GM20000 (cell line): ENCODE measurements at places on chromosomes 7 and 10.

DNA sequence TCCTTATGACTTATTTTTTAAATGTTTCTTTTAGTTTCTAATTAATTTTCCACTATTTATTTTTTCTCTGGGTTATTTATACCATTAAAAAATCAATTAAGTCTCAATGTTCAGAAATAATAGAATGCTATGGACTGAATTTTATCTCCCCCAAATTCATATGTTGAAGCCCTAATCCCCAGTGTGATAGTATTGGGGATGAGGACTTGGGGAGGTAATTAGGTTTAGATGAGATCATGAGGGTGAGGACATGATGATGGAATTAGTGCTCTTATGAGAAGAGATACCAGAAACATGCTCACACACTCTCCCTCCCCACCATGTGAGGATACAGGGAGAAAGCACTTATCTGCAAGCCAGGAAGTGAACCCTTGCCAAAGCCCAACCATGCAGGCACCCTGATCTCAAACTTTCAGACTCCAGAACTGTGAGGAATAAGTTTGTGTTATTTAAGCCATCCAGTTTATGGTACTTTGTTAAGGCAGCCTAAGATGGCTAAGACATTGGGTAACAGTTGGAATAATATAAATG, 202.6 kb downstream of the MDFIC start:
- no peak for DNase-seq

- DNase-seq, result no peak
These were observed 1115.7 kb upstream of the C7orf33 start for GRCh38 chr7:147474862-147475261.

- peak; percentile 74 for DNase-seq
These were observed 936 bp downstream of the IGF2BP3 start for GRCh38 chr7:23469150-23469960.

DNA sequence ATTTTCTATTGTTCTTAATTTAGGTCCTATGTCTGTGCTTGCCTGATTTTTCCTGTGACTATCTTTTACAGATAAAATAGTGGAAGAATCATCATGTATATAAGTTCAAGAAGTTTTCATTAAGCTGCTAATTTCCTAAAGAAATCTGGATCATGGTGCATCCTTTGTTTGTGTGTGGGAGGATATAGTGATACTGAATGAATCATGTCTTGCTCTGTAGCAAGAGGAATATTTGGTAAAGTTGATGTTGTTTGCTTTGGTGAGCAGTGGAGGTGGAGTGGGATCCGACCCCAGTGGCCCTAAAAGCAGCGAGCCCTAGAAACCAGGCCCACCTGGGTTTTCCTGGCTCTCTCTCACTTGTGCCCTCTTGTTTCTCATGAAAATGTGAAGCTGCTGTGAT, 83.7 kb downstream of the CCNY start:
- DNase-seq, result no peak

DNA sequence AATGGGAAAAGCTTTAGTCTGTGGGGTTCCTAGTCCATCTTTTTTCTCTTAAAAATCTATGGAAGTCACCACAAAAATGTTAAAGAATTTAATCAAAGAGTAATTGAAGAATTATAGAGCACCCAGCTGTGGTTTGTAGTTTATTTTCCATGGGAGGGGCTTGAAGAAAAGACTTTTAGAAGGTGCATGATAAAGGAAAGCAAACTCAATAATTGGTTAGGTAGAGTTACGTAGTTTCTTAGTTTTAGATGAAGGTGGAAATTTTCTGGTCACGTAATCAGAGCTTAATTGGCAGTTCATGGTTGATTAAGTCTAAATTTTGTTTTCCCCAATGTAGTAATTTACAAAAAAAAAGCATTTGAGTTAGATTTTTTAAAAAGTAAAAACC, 724 bp downstream of the ZNF107 start:
- no peak for DNase-seq

GRCh38 chr7:100632951-100633717, 8.2 kb downstream of the TFR2 start:
- peak; percentile 88 for DNase-seq

DNA sequence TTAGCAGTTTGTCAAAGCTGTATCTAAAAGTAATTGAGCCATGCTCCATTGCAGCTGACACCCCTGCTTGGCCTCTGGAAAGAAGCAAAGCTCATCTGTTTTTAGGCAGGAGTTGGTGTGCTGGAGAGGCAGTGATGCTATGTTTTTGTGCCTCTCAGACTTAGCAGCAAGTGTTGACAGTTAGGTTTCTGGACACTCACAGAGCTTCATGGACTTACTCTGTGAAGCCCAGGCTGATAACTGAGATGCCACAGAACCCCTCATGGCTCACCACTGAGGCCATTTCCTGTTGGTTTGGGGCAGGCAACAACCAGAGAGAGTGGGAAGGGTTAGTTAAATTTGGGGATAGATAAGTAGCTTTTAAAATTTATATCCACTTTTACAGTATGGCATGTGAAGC, 59.8 kb downstream of the BTAF1 start:
- no peak for DNase-seq

- peak; percentile 44 for DNase-seq
These were observed 44.2 kb upstream of the GGCT start for GRCh38 chr7:30548845-30549244.

GRCh38 chr7:85336086-85336485, 149.2 kb upstream of the SEMA3D start:
- no peak for DNase-seq

DNA sequence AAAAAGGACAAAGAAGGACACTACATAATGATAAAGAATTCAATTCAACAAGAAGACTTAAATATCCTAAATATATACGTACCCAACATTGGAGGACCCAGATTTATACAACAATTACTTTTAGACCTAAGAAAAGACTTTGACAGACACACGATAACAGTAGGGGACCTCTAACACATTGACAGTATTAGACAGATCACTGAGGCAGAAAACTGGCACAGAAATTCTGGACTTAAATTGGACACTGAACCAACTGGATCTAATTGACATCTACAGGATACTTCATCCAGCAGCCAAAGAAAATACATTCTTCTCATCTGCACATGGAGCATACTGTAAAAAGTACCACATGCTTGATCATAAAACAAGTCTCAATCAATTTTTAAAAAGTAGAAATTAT, 103.8 kb downstream of the DGKI start:
- DNase-seq, result no peak

- DNase-seq, result no peak
These were observed 22.2 kb upstream of the UNCX start for GRCh38 chr7:1210321-1210978.

DNA sequence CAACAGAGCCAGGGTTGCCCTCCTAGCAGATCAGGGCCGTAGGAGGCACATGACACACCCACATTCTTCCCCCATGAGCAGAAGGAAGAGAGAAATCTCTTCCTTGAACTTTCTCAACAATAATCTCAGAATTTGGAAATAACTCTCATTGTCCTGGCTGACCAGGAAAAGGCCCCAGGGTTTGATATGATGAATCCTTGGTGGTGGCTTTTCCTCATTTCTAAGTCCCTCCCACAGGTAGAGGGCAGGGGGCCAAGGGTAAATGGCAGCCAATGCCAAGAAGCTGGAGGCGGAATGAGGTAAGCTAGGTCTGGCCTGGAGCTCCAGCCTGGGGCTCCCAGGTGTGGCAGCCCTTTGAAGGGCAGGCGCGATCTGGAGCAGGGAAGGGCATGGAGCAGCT, 67.8 kb downstream of the GRB10 start:
- DNase-seq, result no peak

DNA sequence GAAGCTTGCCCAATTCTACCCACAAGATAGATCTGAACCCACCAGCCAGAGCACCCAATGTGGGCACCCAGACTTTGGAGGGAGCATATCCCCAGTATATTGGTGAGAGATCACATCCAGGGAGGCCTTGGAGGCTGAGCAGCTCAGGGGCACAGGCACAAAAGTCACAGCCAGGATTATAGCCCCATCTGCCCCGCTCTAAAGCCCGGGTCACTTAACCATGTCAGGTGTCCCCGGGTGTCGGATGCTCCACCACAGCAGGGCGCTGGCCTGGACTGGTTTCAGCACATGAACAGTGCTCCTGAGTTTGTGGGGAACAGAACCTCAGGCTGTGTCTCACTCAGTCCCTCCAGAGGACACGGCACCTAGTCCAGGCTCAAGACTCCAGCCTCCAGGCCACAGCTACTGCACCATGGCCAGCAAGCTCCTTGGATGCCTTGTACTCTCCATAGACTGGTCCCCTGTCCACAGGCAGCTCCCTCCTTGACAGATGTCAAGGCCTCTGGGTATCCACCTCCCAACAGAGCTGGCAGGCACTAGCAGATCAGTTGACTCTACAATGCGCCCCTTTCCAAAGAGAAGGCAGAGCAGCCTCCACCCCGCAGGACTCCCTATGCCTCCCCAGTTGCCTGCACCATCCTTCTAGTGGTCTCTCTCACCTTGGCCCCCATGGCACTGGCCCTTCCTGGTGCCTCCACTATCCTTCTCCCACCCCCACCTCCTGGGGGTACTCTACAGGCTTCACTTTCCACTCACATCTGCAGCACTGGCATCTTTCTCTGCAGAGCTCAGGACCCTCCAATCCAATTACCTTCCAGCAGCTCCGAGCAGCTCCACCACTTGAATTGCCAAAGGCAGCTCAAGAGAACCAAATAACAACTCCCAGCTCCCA, 306.0 kb downstream of the GRID1 start:
- DNase-seq, result no peak

GRCh38 chr7:22356701-22357310, at the start of gene RAPGEF5:
Gene RAPGEF5 (minus strand): TSS chr7:22357154. CDS start chr7:22357060, 94 bp downstream.
- peak; percentile 83 for DNase-seq

- no peak for DNase-seq
These were observed 77.3 kb upstream of the AKR1E2 start for GRCh38 chr10:4748491-4749270.

GRCh38 chr7:50310956-50311355, 6.4 kb downstream of the IKZF1 start:
- no peak for DNase-seq

DNA sequence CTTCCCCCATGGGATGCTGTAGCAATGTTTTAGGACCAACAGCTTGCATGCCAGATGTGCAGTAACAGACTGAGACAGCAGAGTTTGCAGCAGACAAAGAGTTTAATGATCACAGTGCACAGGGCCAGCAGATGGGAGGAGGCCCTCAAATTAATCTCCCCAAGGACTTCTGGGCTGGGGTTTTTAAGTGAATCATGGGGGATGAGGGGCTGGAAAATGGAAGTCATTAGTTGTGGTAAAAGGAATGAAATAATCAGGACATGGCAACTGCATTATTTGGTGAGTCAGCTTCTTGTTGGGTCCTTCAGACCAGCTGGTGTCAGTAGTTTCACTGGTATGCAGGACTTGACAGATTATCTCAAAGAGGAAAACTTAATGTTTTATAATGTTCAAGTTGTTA, 12.6 kb upstream of the NRBF2 start:
- DNase-seq, result no peak

GRCh38 chr10:117165538-117166417, 27.7 kb upstream of the VAX1 start:
- peak; percentile 44 for DNase-seq

GRCh38 chr7:56007891-56008290, 43.4 kb downstream of the PSPH start:
- no peak for DNase-seq

GRCh38 chr10:101367569-101368453, 13.8 kb downstream of the BTRC start:
- no peak for DNase-seq

DNA sequence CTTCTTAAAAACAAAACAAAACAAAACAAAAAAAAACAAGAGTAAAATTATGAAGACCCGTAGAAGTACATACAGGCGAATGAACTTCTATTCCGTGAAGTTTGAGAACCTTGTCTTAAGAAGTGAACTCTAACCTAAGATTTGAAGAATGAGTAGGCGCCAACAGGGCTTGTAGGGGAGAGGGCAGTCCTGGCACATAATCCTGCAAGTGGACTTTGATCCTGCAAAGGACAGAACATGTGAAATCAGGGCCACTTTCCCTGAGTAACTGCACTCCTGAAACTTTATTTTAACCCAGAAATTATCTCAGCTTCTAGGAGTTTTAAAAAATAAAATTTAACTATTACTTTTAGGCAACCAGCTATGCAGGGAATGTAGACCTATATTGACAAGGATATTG, 62.0 kb downstream of the GNAT3 start:
- no peak for DNase-seq

- DNase-seq, result no peak
These were observed 23.9 kb upstream of the GDF10 start for GRCh38 chr10:47276071-47276470.

- DNase-seq, result no peak
These were observed 187.9 kb downstream of the BICC1 start for GRCh38 chr10:58700591-58700990.

DNA sequence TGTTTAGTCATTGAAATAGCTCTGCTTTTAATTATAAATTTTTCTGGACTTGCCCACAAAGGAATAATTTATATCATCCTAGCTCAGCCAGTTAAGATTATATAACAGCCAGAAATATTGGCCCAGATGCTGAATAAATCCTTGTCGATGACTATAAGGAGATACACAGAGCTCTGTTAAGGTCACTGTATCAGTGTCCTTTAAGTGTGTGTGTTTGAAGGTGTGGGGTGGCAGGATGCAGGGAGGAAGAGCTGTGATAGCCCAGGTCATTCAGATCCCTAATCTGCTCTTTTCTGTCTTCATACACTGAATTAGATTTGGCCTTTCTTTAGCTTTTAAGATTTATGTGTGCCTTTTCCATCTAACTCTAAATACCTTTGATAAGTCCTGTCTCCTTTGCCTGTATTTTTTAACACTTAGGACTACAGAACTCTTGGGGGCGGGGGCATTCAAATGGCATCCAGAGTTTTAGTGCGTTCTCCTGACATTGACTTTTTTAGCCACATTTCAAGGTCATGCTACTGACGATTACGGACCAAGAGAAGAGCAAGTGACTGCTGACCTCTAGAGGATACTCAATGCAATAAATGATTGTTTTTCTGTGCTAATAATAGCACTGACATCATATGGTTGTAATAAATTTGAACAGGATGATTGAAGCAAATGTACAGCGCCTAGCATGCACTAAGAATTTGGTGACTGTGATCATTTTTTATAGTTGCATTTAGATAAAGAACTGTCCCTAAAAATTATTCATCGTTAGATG, 172.3 kb downstream of the CACNB2 start:
- peak; percentile 39 for DNase-seq

GRCh38 chr10:112185959-112186358, 2.4 kb upstream of the GPAM start:
- no peak for DNase-seq

GRCh38 chr10:28241741-28242399, 61.0 kb downstream of the MPP7 start:
- peak; percentile 36 for DNase-seq

- DNase-seq, result peak; percentile 3
These were observed 711 bp downstream of the KIF20B start for GRCh38 chr10:89702121-89702480.

- no peak for DNase-seq
These were observed 1.7 kb downstream of the CPA5 start for GRCh38 chr7:130346177-130346905.

- DNase-seq, result no peak
These were observed 58.4 kb downstream of the JCAD start for GRCh38 chr10:30000802-30001571.

DNA sequence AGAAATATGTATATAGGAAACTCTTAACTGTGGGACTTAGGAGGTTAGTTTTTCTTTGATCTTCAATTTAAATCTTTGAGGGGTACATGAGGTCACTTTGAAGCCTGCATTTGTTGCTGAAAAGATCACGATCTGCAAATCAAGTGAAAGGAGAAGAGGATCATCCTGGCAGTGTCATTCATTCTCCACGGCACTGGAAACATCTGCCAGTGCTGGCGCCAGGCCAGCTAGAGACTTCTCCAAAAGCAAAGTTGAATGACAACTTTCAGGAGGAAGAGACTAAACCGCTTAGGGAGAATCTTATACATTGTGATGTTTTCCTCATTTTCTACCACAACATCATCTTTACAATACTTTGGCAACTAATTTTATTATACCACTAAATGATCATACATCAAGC, 42.5 kb downstream of the MRC1 start:
- no peak for DNase-seq
